ENCODE measurements at places on chromosomes 1 and 21.

DNA sequence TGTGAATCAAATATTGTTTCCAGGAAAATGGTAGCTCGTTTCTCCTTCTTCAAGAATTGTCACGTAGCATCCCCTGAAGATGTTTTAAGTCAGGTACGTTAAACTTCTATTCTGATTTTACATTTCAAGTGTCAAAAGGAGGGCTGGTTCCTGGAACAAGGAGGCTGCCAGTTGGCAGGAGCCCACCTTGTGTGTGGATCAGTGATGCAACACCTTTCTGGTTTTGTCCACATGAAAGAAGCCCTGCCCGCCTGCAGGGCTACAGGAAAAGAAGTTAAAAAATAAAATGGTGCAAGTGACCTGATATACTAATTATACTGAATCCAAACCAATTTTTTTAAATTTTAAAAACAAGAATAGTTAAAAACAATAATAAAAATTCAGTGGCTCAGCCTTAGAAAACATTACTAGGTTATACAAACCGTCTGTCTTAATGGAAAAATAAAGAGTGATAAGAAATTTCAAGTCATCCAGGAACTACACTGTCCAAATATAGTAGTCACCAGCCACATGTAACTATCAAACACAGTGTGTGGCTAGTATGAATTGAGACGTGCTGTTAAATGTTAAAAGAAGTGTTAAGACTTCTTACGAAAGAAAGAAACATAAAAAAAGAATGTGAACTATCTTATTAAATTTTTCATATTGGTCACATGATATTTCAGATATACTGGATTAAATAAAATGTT is 123.1 kb downstream of the APP start:
- DNase-seq, result no peak

DNA sequence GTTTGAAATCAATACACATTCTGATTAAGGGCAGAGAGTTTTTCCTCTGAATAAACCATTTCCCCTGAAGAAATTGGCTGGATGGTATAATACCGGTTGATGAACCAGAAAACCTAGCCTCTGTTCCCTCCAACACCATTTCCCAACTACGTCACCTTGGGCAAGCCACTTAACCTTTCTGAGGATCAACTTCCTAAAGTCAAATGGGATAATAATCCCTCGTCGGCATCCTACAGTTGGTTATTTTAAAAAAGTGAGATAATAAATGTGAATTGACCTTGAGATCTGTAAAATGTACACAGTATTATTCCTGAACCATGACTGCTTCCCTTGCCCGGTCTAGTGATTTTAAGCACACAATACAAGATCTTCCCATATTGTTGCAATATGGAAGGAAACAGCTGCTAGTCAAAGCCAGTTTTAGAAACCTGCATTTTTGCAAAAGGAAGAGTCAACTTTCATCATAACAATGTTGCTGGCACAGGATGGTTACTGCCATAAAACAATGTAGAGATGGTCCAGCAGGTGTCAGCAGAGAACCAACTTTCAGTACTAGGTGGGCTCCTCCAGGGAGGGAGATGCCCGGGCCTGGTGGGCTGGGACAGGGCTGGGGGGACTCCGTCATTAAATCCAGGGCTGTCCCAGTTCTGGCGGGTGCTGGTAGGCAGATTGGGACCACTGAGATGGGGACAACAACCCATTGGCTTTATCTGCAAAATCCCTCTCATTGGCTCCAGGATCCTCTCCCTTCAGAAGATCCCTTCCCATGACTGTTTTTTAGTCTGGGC is 5.2 kb upstream of the HLX start:
- no peak for DNase-seq

- no peak for DNase-seq
Observed at GRCh38 chr1:26630634-26631033, 65.2 kb upstream of the ARID1A start.

GRCh38 chr1:224199679-224200078 is 16.6 kb downstream of the DEGS1 start:
- DNase-seq, result no peak

- no peak for DNase-seq
Observed at GRCh38 chr1:26949266-26949925, 10.9 kb downstream of the KDF1 start.

DNA sequence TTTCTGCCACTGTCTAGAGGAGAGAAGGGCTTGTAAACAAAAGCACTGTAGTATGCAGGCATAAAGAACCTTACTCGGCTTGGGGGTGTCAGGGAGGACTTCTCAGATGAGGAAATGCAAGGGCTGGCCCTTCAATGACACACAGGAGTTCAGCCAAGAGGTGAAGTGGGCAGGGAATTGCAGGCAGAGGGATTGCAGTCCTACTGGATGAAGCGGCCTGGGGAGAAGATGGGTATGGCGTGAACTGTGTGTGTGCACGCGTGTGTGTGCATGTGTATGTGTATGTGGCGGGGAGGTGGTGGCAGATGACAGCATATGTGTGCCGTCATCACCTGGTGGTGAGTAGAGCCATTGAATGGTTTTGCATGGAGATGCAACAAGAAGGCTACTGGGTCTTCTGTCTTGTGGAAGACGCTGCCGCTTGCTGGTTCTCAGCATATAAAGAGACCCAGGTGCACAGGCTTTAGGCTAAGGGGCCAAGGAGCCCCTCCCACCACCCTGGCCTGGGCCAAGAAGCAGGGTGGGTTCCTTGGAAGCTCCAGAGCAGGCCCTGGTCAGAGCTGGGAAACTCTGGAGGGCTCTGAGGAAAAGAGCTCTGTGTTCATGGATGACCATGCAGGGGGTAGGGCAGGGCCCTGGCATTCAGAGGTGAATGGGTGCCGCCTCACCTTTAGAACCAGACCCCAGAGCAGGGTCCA is 4.1 kb upstream of the EPS8L3 start:
- DNase-seq, result no peak

- peak; percentile 23 for DNase-seq
Observed at GRCh38 chr1:226723657-226724532, 15.2 kb downstream of the ITPKB start.

Data from NCI-H526 treated with DMSO at 0.1 percent for 48 hours (cell line).